ENCODE measurements at places on chromosomes 2 and 18. TPM values are rescaled to one million over a fixed set of nuclear protein-coding genes. Genes with fewer than 3 reads are reported as not detected.

GRCh38 chr2:137721733-137722132 lies 242.5 kb upstream of the HNMT start:
- no peaks in the 10 kb centered on the region for H3K36me3 ChIP-seq
- no peak overlapping the region for H3K27ac ChIP-seq
- DNase-seq: no peak
- H3K4me1 ChIP-seq: no peaks in the 10 kb centered on the region
- 0 out of 2 replicates have a peak, but pooled peaks cover 6% of the 10 kb centered on the region for H3K27me3 ChIP-seq

DNA sequence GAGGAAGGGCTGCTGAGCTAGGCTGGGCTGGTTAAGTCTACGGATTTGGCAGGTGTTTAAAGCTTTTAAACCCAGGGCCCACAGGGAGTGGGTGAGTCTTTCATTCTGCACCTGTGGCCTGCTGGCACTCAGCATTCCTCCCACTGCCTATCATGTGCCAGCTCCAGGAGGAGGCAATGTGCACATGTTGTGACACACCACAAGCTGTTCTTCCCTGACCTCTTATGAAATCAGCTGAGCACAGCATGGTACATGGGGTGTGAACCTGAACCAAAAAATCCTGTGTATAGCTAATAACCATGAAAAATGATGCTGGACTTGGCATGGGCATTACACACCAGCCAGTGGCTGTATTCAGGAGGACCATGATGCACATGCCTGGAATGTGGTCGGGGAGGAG lies 297.9 kb upstream of the MMADHC start:
- no peaks in the 10 kb centered on the region for H3K36me3 ChIP-seq
- no peaks in the 10 kb centered on the region for H3K27me3 ChIP-seq
- no peak overlapping the region for H3K27ac ChIP-seq
- H3K4me3 ChIP-seq: no peak overlapping the region
- no peak for DNase-seq

GRCh38 chr2:80473796-80474195 lies 169.2 kb upstream of the LRRTM1 start:
- H3K4me3 ChIP-seq: no peak overlapping the region
- DNase-seq: no peak
- no peaks in the 10 kb centered on the region for H3K36me3 ChIP-seq
- H3K4me1 ChIP-seq: no peaks in the 10 kb centered on the region
- no peak overlapping the region for H3K27ac ChIP-seq

GRCh38 chr2:14303366-14304115 lies 329.0 kb upstream of the LRATD1 start:
- H3K27me3 ChIP-seq: no peaks in the 10 kb centered on the region
- no peaks in the 10 kb centered on the region for H3K4me1 ChIP-seq
- no peak for DNase-seq

DNA sequence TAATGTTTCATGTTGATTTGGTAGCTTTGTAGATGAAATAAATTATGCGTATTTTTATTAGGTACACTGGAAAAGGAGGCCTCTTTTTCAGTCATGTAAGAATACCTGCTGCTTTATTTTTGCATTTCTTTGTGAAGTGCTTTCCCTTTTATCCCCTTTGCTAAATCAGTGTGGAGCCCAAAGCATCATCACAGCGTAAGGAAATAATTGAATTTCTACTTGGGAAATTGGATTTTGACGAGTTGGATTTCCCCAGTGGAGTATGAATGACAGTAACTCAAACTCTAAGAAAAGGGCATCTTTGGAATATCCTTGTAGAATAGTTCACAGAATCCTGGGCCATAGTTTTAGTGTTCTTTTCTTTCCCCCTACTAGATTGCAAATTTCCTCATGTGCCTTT lies 97.2 kb downstream of the KCNJ3 start:
- no peak for DNase-seq
- H3K36me3 ChIP-seq: no peaks in the 10 kb centered on the region
- H3K27me3 ChIP-seq: no peaks in the 10 kb centered on the region
- no peaks in the 10 kb centered on the region for H3K4me1 ChIP-seq
- H3K27ac ChIP-seq: no peak overlapping the region

GRCh38 chr2:68931799-68932198 lies 20.9 kb downstream of the GKN2 start:
- no peak for DNase-seq
- H3K4me3 ChIP-seq: no peak overlapping the region
- no peaks in the 10 kb centered on the region for H3K36me3 ChIP-seq

DNA sequence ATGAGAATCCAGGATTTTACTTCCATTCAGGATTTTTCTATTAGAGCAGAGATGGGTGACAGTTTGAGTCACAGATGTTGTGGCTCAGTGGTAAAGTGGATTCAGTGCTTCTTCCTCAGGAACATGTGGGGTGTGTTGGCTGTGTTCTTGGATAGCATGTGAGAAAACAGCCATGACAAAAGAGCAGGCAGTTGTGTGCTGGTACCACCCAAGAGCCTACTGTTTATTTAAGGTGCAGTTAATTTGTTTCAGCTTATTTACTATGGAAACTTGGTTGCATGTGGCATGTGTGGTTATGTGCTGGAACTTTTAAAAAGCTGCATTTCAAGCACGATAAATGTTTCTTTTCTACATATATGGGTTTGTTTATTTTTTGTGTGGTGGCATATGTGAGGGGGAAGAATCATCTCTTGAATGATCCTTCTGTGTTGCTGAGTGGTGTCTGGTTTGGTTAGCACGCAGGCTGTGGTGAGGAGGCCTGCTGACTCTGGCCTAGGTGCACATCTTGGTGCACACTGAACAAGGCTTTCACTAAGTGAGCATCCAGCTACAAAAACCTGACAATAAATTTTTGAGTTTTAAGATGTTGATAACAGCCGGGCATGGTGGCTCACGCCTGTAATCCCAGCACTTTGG lies 67.3 kb downstream of the SPTBN1 start:
- no peak for DNase-seq
- no peak overlapping the region for H3K4me3 ChIP-seq
- peaks cover 3% of the 10 kb centered on the region for H3K36me3 ChIP-seq
- peaks cover 31% of the 10 kb centered on the region for H3K4me1 ChIP-seq

DNA sequence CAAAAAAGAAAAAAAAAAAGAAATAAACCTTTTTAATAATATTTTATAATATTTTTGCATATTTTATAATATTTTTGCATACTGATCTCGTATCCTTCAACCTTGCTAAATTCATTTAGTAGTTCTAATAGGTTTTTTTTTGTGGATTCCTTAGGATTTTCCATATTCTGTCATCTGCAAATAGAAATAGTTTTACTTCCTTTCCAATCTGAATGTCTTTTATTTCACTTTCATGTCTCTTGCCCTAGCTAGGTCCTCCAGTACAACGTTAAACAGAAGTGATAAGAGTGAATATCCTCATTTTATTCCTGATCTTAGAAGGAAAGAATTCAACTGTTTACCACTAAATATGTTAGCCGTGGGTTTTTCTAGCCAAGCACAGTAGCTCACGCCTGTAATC lies 13.7 kb downstream of the LMAN2L start:
- no peak overlapping the region for H3K4me3 ChIP-seq
- no peak overlapping the region for H3K27ac ChIP-seq
- H3K27me3 ChIP-seq: no peaks in the 10 kb centered on the region
- H3K36me3 ChIP-seq: 0 out of 2 replicates have a peak, but pooled peaks cover 3% of the 10 kb centered on the region
- no peaks in the 10 kb centered on the region for H3K4me1 ChIP-seq

- no peak overlapping the region for H3K4me3 ChIP-seq
- DNase-seq: no peak
- H3K27ac ChIP-seq: no peak overlapping the region
- H3K4me1 ChIP-seq: peaks cover 20% of the 10 kb centered on the region
- peaks cover 41% of the 10 kb centered on the region for H3K27me3 ChIP-seq
Measured at GRCh38 chr2:25077789-25078169, 35.9 kb downstream of the EFR3B start.

DNA sequence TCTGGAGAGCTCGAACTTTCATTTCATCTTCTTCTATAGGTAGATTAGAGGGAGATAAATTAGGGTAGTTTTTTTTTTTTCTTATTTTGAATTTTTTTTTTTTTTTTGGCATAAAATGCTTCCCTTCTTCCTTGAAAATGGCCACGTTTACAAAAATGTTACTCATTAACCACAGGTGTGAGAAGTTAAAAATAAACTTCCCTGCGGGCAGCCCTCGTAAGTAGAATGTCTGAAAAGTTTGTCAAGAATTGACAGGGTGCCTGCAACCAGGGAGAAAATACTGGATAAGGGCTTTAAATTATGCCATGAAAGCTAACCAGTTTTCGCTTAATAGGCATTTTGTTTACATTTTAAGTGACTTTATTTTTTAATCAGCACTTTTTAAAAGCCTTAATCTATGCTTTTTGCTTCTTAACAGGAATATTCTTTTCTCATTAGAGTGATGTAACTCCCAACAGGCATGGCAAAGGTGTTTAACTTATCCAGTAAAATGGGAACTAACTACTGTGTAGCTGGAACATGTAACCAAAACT lies 4.2 kb upstream of the FN1 start:
- no peak overlapping the region for H3K27ac ChIP-seq
- peaks cover 6% of the 10 kb centered on the region for H3K4me1 ChIP-seq
- no peak for DNase-seq
- no peak overlapping the region for H3K4me3 ChIP-seq
- H3K36me3 ChIP-seq: no peaks in the 10 kb centered on the region
- peaks cover 11% of the 10 kb centered on the region for H3K27me3 ChIP-seq

- DNase-seq: no peak
- H3K4me3 ChIP-seq: no peak overlapping the region
- no peaks in the 10 kb centered on the region for H3K27me3 ChIP-seq
Measured at GRCh38 chr2:191415101-191415500, 169.9 kb downstream of the MYO1B start.

DNA sequence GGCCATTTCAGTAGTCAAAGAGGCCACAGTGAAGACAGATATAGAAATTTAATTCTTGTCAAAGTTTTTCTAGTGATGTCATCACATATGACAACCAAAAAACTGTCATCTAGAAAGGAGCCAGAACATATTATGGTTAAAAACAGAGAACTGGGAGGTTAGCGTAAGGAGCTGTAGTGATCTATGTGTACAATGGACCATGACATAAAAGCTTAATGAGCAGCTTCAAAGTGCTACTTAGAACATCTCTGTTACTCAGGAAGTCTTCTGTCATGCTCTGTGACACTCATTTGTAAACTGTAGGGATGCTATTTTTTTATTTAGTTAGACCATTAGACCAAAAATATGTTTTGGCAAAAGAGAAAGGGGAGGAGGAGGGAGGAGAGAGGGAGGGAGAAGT lies 57.3 kb downstream of the CMPK2 start:
- H3K27me3 ChIP-seq: peaks cover 65% of the 10 kb centered on the region
- H3K36me3 ChIP-seq: no peaks in the 10 kb centered on the region
- H3K4me1 ChIP-seq: no peaks in the 10 kb centered on the region
- H3K27ac ChIP-seq: no peak overlapping the region
- no peak for DNase-seq

DNA sequence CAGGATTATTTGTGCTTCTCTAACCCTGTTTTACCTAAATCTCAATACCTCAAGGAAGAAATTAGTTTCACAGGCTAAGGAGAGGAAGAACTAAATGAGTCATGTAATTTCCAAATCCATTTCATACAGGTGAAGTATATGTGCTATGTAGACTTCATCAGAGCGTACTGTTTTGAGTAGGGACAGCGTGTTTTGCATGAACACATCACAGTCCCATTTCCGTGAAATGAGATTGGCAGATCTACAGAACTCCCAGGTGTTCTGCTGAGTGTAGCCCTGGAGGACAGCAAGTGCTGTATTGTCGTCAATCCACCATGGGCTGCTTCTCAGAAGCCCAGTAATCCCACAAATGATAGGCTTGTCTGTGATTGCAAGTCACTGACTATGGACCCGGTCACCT lies 97.7 kb downstream of the XRCC5 start:
- H3K4me3 ChIP-seq: no peak overlapping the region
- no peak overlapping the region for H3K27ac ChIP-seq
- no peaks in the 10 kb centered on the region for H3K4me1 ChIP-seq
- no peaks in the 10 kb centered on the region for H3K27me3 ChIP-seq

GRCh38 chr2:7061921-7062320 lies 144.7 kb downstream of the RNF144A start:
- no peaks in the 10 kb centered on the region for H3K27me3 ChIP-seq
- H3K4me1 ChIP-seq: no peaks in the 10 kb centered on the region
- no peak overlapping the region for H3K4me3 ChIP-seq

DNA sequence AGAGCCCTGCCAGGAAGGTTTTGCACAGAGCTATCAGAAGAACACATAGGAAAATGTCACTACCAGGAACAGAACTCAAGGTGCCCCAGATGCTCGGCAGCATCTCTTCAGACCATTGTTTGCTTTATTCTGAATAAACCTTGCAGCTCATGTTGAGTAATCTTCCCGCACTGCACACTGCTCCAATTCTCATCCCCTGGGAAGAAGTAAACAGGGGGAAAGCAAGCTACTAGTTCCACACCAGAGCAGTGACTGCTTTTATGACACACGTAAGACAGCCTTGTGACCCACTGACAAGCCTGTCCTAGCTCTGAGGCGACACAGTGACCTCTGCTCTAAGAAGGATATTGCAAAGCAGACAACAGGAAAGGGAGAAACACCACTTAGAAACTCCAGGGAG lies 44.2 kb downstream of the NRP2 start:
- no peak for DNase-seq
- H3K27me3 ChIP-seq: no peaks in the 10 kb centered on the region
- H3K27ac ChIP-seq: no peak overlapping the region
- no peak overlapping the region for H3K4me3 ChIP-seq
- H3K4me1 ChIP-seq: no peaks in the 10 kb centered on the region
- H3K36me3 ChIP-seq: no peaks in the 10 kb centered on the region

DNA sequence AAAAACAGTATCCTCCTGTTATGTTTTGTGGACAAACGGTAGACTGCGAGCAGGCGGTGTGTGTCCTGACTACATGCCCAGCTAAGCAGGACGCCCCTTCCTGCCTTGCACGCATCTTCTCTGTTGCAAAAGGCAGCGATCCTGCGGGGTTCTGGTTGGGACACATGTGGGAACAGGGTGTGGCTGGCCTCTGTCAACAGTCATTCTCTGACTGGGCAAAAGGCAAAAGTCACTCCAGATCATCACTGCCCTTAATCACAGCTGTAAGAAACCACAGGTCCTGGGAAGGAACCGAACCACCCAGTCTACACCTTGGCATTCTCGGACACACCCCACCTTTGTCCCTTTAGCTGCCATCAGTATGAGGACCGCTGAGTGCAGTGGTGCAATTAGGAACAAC lies 44.3 kb upstream of the TMEM87B start:
- H3K27me3 ChIP-seq: no peaks in the 10 kb centered on the region
- no peak overlapping the region for H3K4me3 ChIP-seq
- DNase-seq: no peak

DNA sequence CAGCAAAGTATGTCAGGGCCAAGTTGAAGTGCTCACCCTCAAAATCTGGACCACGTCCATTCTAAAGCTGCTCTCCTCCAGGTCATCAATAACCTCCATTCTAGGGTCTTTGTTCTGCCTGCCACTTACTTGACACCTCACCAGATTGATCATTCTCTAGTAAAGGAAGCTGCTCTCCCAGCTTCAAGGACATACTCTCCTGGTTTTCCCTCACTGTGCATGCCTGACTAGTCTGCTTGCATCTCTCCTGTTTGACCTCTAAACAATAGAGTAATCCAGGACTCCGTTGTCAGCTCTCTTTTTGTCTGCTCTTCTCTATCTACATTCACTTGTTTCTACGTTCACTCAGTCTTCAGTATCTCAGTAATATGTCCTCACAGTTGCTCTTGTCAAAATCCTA lies 59.1 kb downstream of the FRZB start:
- no peak overlapping the region for H3K27ac ChIP-seq
- DNase-seq: no peak
- no peak overlapping the region for H3K4me3 ChIP-seq
- no peaks in the 10 kb centered on the region for H3K36me3 ChIP-seq
- H3K27me3 ChIP-seq: no peaks in the 10 kb centered on the region

GRCh38 chr2:105793196-105793975 lies 48.7 kb downstream of the NCK2 start:
- no peak overlapping the region for H3K4me3 ChIP-seq
- no peaks in the 10 kb centered on the region for H3K36me3 ChIP-seq
- H3K27ac ChIP-seq: no peak overlapping the region
- no peak for DNase-seq
- no peaks in the 10 kb centered on the region for H3K27me3 ChIP-seq
- peaks cover 9% of the 10 kb centered on the region for H3K4me1 ChIP-seq

GKN2 gene
- not detected for total RNA-seq

LAMA1 gene
- total RNA-seq: 0.05 TPM

SOS1 gene
- 19.4 TPM for total RNA-seq

TFCP2L1 gene
- 8.4 TPM for total RNA-seq

All from HCT116 (cell line).